ENCODE measurements at places on chromosomes 12 and 14.
A peak's percentile ranks its signal among the peaks of the same experiment; 100 is the strongest.

GRCh38 chr14:56351861-56352260 is 227.7 kb upstream of the TMEM260 start:
- no peaks in the 10 kb centered on the region for H3K27me3 ChIP-seq
- no peak for DNase-seq
- no peaks in the 10 kb centered on the region for H3K36me3 ChIP-seq
- no peak overlapping the region for H3K27ac ChIP-seq

- H3K27me3 ChIP-seq: no peaks in the 10 kb centered on the region
- peaks cover 32% of the 10 kb centered on the region for H3K4me1 ChIP-seq
- peak; percentile 95 for DNase-seq
- H3K4me3 ChIP-seq: no peak overlapping the region
- H3K27ac ChIP-seq: peak overlapping the region; percentile 70
Observed at GRCh38 chr12:98399532-98399931, 115.9 kb upstream of the TMPO start.

GRCh38 chr14:69980457-69981425 is 101.5 kb downstream of the SMOC1 start:
- no peaks in the 10 kb centered on the region for H3K36me3 ChIP-seq
- H3K27me3 ChIP-seq: peaks cover 52% of the 10 kb centered on the region
- no peak overlapping the region for H3K27ac ChIP-seq
- H3K4me3 ChIP-seq: no peak overlapping the region
- DNase-seq: no peak
- H3K4me1 ChIP-seq: no peaks in the 10 kb centered on the region

DNA sequence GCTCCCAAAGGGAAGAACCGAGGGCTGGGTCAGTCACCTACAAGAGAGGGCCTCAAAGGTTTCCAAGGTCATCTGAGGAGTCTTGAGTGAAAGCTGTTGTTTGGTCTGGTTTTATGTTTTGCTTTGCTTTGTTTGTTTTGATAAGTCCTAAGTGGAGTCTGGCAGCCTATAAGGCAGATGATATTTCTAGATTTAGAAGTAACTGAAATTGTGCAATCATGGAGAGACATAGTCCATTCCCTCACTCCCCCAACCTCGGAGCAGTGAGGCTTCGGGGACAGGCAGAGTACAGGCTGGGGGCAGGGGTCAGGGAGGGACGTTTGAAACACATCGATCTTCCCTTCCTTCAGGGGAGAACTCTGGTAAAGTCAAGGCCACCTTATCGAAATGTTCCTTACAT is 42.3 kb downstream of the TTC9 start:
- H3K27me3 ChIP-seq: no peaks in the 10 kb centered on the region
- H3K4me1 ChIP-seq: peaks cover 3% of the 10 kb centered on the region
- H3K4me3 ChIP-seq: no peak overlapping the region
- H3K36me3 ChIP-seq: no peaks in the 10 kb centered on the region

- no peak overlapping the region for H3K4me3 ChIP-seq
- H3K27ac ChIP-seq: no peak overlapping the region
- no peaks in the 10 kb centered on the region for H3K36me3 ChIP-seq
Observed at GRCh38 chr14:48398675-48399282, 723.4 kb upstream of the MDGA2 start.

DNA sequence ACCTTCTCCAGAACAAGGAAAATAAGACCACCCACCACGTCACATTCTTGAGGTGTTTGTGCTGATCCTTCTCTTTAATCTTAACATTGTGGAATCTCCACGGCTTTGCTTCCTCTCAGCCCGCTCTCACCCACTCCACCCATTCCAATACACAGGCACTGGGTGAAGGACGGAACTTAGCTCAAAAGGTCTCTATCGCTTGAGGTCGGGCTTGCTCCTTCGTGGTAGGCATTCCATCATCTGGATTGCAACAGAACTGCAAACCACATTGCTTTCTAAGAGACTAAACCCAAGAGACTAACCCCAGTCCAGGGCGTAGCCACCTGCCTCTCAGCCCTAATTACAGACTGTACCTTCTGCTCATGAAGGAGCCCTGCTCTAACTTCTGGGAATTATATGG is 24.0 kb upstream of the MDM2 start:
- no peaks in the 10 kb centered on the region for H3K4me1 ChIP-seq
- DNase-seq: no peak
- H3K27me3 ChIP-seq: no peaks in the 10 kb centered on the region
- H3K27ac ChIP-seq: no peak overlapping the region
- H3K36me3 ChIP-seq: no peaks in the 10 kb centered on the region

- no peaks in the 10 kb centered on the region for H3K27me3 ChIP-seq
- H3K27ac ChIP-seq: no peak overlapping the region
- no peaks in the 10 kb centered on the region for H3K36me3 ChIP-seq
Observed at GRCh38 chr14:48725051-48725734, 861.0 kb downstream of the RPS29 start.

- no peak overlapping the region for H3K4me3 ChIP-seq
- peaks cover 57% of the 10 kb centered on the region for H3K36me3 ChIP-seq
- DNase-seq: no peak
Observed at GRCh38 chr12:132775502-132776229, 14.0 kb upstream of the ANKLE2 start.

DNA sequence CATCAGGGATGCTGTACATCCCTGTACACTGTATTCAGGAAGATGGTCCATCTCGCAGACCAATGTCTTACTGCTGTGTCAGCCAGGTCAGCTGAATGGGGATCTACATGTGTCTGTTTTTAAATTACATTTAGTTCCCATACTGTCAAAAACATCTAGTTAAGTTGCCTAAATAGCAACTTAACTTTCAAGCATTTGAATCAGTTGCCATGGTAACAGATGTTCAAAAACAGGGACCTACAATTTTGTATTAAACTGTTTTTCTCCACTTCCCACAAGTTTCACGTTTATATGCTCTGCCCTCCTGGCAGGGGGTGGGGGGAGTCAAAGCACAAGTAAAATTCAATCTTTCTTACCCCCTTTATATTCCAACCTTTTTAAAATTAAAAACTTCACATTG is 38.3 kb downstream of the C12orf42 start:
- no peak overlapping the region for H3K27ac ChIP-seq
- H3K4me3 ChIP-seq: no peak overlapping the region
- H3K36me3 ChIP-seq: no peaks in the 10 kb centered on the region
- no peaks in the 10 kb centered on the region for H3K4me1 ChIP-seq
- no peak for DNase-seq

DNA sequence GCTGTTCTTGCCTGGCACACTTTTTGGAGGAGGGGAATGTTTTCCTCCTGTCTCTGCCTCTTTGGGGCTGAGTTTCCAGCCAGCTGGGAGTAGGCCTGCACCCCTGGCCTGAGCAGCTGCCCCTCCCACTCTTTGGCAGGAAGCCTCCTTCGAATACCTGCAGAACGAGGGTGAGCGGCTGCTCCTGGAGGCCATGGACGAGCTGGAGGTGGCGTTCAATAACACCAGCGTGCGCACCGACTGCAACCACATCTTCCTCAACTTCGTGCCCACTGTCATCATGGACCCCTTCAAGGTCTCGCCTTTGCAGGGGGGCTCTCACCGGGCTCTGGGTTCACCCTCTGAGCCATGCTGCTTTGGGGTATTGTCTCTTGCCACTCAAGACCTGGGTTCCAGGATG is 69.4 kb downstream of the FOXN4 start:
- H3K27me3 ChIP-seq: no peaks in the 10 kb centered on the region
- no peak for DNase-seq
- H3K36me3 ChIP-seq: no peaks in the 10 kb centered on the region
- H3K27ac ChIP-seq: no peak overlapping the region
- H3K4me1 ChIP-seq: no peaks in the 10 kb centered on the region
- no peak overlapping the region for H3K4me3 ChIP-seq

DNA sequence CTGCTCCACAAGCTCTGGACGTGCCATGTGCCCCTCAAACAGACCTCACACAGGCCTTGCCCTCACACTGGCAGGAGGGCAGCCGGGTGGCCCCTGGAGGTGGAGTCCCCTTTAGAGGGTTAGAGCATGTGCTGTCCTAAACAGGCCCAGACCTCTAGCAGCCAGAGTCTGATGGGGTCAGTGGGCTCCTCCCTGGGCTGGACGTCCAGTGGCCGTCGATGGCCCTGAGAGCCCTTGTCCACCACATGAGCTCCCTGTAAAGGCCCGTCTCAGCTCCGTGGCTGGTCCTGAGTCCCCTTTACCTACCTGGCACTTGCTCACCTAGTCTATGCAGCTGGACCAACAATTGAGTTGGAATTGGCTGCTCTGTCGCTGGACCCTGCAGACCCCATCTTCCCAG is 3.8 kb downstream of the TMEM179 start:
- H3K4me3 ChIP-seq: no peak overlapping the region
- H3K4me1 ChIP-seq: no peaks in the 10 kb centered on the region
- H3K27me3 ChIP-seq: peaks cover 29% of the 10 kb centered on the region
- no peak for DNase-seq

GRCh38 chr12:130111965-130112496 is 50.2 kb upstream of the FZD10 start:
- no peaks in the 10 kb centered on the region for H3K36me3 ChIP-seq
- no peaks in the 10 kb centered on the region for H3K27me3 ChIP-seq
- H3K27ac ChIP-seq: no peak overlapping the region
- no peak overlapping the region for H3K4me3 ChIP-seq

GRCh38 chr12:19464192-19464580 is 24.9 kb downstream of the AEBP2 start:
- no peak overlapping the region for H3K4me3 ChIP-seq
- no peak overlapping the region for H3K27ac ChIP-seq
- peaks cover 15% of the 10 kb centered on the region for H3K4me1 ChIP-seq
- no peak for DNase-seq
- peaks cover 32% of the 10 kb centered on the region for H3K36me3 ChIP-seq

GRCh38 chr14:46717211-46717610 is 65.6 kb upstream of the RPL10L start:
- H3K27me3 ChIP-seq: no peaks in the 10 kb centered on the region
- no peak overlapping the region for H3K4me3 ChIP-seq
- no peak for DNase-seq
- H3K27ac ChIP-seq: no peak overlapping the region
- H3K36me3 ChIP-seq: no peaks in the 10 kb centered on the region
- H3K4me1 ChIP-seq: no peaks in the 10 kb centered on the region

DNA sequence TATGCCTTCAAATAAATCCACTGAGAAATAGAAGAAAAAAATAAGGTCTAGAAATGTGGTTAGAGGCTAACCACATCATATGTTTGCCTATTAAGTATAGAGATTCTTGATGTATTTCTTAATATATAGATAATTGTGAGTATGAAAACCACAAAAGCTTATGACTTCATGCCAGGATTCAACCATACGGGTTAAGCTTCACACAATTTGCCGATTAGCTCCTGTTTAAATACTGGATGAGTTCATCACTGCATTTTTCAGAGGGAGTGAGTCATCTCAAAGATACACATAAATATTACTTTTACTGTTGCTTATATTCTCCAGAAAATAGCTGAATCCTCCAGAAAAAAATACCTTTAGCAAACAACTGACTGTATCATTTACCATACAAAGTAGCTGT is 79.6 kb downstream of the RPL10L start:
- H3K27me3 ChIP-seq: no peaks in the 10 kb centered on the region
- peak; percentile 43 for DNase-seq
- H3K4me1 ChIP-seq: no peaks in the 10 kb centered on the region
- H3K36me3 ChIP-seq: no peaks in the 10 kb centered on the region

- no peak for DNase-seq
- H3K27me3 ChIP-seq: no peaks in the 10 kb centered on the region
- no peaks in the 10 kb centered on the region for H3K4me1 ChIP-seq
- no peaks in the 10 kb centered on the region for H3K36me3 ChIP-seq
Observed at GRCh38 chr14:76394569-76394968, 18.6 kb downstream of the ESRRB start.

- peaks cover 39% of the 10 kb centered on the region for H3K27me3 ChIP-seq
- no peak overlapping the region for H3K4me3 ChIP-seq
- H3K4me1 ChIP-seq: no peaks in the 10 kb centered on the region
- no peak overlapping the region for H3K27ac ChIP-seq
Observed at GRCh38 chr14:54175298-54175942, 218.8 kb upstream of the BMP4 start.

GRCh38 chr12:27861428-27862167 is 81.6 kb upstream of the MANSC4 start:
- H3K4me1 ChIP-seq: no peaks in the 10 kb centered on the region
- DNase-seq: no peak
- no peaks in the 10 kb centered on the region for H3K36me3 ChIP-seq
- no peaks in the 10 kb centered on the region for H3K27me3 ChIP-seq
- H3K27ac ChIP-seq: no peak overlapping the region
- H3K4me3 ChIP-seq: no peak overlapping the region

DNA sequence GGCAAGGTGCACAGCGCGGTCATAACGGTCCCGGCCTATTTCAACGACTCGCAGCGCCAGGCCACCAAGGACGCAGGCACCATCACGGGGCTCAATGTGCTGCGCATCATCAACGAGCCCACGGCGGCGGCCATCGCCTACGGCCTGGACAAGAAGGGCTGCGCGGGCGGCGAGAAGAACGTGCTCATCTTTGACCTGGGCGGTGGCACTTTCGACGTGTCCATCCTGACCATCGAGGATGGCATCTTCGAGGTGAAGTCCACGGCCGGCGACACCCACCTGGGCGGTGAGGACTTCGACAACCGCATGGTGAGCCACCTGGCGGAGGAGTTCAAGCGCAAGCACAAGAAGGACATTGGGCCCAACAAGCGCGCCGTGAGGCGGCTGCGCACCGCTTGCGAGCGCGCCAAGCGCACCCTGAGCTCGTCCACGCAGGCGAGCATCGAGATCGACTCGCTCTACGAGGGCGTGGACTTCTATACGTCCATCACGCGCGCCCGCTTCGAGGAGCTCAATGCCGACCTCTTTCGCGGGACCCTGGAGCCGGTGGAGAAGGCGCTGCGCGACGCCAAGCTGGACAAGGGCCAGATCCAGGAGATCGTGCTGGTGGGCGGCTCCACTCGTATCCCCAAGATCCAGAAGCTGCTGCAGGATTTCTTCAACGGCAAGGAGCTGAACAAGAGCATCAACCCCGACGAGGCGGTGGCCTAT is 875 bp downstream of the HSPA2 start:
- peak overlapping the region; percentile 59 for H3K4me3 ChIP-seq
- no peak overlapping the region for H3K27ac ChIP-seq
- H3K36me3 ChIP-seq: no peaks in the 10 kb centered on the region
- no peaks in the 10 kb centered on the region for H3K27me3 ChIP-seq

GRCh38 chr12:59365133-59365532 is 230.7 kb upstream of the SLC16A7 start:
- no peaks in the 10 kb centered on the region for H3K4me1 ChIP-seq
- DNase-seq: no peak
- H3K27me3 ChIP-seq: no peaks in the 10 kb centered on the region

GRCh38 chr12:28223025-28223554 is 32.8 kb downstream of the CCDC91 start:
- no peaks in the 10 kb centered on the region for H3K27me3 ChIP-seq
- H3K27ac ChIP-seq: no peak overlapping the region
- DNase-seq: no peak
- H3K4me3 ChIP-seq: no peak overlapping the region
- H3K36me3 ChIP-seq: no peaks in the 10 kb centered on the region

GRCh38 chr12:91763654-91764370 is 381.8 kb downstream of the BTG1 start:
- H3K4me1 ChIP-seq: no peaks in the 10 kb centered on the region
- no peaks in the 10 kb centered on the region for H3K27me3 ChIP-seq
- H3K27ac ChIP-seq: no peak overlapping the region
- DNase-seq: no peak
- H3K4me3 ChIP-seq: no peak overlapping the region
- no peaks in the 10 kb centered on the region for H3K36me3 ChIP-seq

GRCh38 chr14:83042858-83043257 is 1509.2 kb upstream of the SEL1L start:
- no peaks in the 10 kb centered on the region for H3K4me1 ChIP-seq
- H3K36me3 ChIP-seq: no peaks in the 10 kb centered on the region
- DNase-seq: no peak
- no peak overlapping the region for H3K4me3 ChIP-seq
- no peak overlapping the region for H3K27ac ChIP-seq

GRCh38 chr12:95978774-95979173 is 17.4 kb downstream of the HAL start:
- no peaks in the 10 kb centered on the region for H3K36me3 ChIP-seq
- no peak for DNase-seq
- no peaks in the 10 kb centered on the region for H3K27me3 ChIP-seq
- no peaks in the 10 kb centered on the region for H3K4me1 ChIP-seq
- no peak overlapping the region for H3K27ac ChIP-seq
- H3K4me3 ChIP-seq: no peak overlapping the region
